ENCODE measurements at places on chromosomes 4 and X. TPM values are rescaled to one million over a fixed set of nuclear protein-coding genes. Genes with fewer than 3 reads are reported as not detected.
A peak's percentile ranks its signal among the peaks of the same experiment; 100 is the strongest.

GRCh38 chr4:79662651-79663050 is 254.6 kb upstream of the GK2 start:
- H3K27ac ChIP-seq, result no peak overlapping the region
- H3K27me3 ChIP-seq, result no peaks in the 10 kb centered on the region
- H3K36me3 ChIP-seq, result no peaks in the 10 kb centered on the region
- H3K4me3 ChIP-seq, result no peak overlapping the region

DNA sequence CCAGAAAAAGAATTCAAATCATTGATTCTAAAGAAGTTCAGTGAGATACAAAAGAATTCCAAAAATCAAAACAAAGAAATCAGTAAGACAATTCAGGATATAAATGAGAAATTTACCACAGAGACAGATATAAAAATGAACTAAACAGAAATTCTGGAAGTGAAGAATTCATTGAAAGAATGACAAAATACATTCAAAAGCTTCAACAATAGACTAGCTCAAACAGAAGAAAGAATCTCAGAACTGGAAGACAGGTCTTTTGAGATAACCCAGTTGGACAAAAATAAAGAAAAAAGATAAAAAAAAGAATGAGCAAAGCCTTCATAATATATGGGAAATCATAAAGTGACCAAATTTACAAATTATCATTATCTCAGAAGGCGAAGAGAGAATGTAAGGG is 41.7 kb downstream of the CD99L2 start:
- H3K4me1 ChIP-seq, result no peaks in the 10 kb centered on the region
- no peaks in the 10 kb centered on the region for H3K36me3 ChIP-seq
- DNase-seq, result no peak

DNA sequence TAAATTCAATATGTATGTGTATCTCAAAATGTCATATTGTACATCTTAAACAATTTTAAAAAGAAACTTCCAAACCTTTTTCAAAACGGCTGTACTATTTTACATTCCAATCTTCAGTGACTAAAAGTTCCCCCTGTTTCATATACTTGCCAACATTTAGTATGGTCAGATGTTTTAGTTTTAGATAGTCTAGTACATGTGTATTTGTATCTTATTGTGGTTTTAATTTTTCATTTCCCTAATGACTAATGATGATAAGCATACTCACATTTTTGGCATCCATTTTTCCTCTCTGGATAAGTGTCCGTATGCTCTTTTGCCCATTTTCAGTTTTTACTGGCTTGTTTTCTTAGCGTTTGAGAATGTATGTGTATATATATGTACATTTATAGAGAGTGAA is 212.2 kb upstream of the MAGEB18 start:
- H3K4me1 ChIP-seq, result no peaks in the 10 kb centered on the region
- H3K4me3 ChIP-seq, result no peak overlapping the region
- H3K27me3 ChIP-seq, result no peaks in the 10 kb centered on the region

DNA sequence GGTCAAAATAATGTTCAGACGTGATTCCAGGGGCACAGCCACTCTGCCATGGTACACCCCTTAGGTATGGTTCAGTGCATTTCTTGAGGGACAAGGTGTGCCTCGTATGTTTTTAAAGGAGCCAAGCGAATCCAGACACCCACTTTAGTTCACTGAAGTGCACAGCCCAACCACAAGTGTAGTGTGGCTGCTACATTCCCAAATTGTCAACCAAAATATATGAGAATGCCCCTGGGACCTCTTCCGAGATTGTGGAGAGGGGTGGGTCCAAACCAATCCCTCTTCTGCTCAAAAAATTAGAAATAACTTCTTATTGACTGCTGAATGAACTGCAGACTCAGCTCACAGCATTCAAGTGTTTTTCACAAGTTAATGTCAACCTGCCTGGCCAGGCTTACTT is 7.4 kb upstream of the BRS3 start:
- no peaks in the 10 kb centered on the region for H3K36me3 ChIP-seq
- no peaks in the 10 kb centered on the region for H3K27me3 ChIP-seq
- no peak overlapping the region for H3K4me3 ChIP-seq
- DNase-seq, result peak; percentile 69
- H3K27ac ChIP-seq, result peak overlapping the region; percentile 65

GRCh38 chrX:19709812-19710518 is 177.4 kb downstream of the SH3KBP1 start:
- DNase-seq, result no peak
- H3K36me3 ChIP-seq, result no peaks in the 10 kb centered on the region

DNA sequence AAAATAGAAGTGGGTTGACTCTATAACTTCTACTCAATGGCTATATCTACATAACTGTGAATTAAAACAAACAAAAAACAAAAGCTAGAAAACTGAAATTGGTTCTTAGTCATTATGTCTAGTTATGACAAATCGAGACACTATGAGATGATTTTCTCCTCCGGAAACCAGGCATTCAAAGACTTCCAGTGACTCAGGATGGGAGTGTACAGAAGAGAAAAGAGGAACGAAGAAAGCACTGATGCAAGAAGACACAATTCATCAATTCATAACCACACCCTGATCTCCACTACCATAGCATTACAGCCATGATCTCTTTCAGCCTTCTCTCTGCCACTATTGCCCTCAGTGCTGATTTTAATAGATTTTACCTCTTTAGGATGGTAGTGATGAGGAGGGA is 253.6 kb downstream of the CBLL2 start:
- no peaks in the 10 kb centered on the region for H3K27me3 ChIP-seq
- H3K4me1 ChIP-seq, result no peaks in the 10 kb centered on the region
- no peaks in the 10 kb centered on the region for H3K36me3 ChIP-seq
- DNase-seq, result no peak
- H3K27ac ChIP-seq, result no peak overlapping the region
- H3K4me3 ChIP-seq, result no peak overlapping the region

DNA sequence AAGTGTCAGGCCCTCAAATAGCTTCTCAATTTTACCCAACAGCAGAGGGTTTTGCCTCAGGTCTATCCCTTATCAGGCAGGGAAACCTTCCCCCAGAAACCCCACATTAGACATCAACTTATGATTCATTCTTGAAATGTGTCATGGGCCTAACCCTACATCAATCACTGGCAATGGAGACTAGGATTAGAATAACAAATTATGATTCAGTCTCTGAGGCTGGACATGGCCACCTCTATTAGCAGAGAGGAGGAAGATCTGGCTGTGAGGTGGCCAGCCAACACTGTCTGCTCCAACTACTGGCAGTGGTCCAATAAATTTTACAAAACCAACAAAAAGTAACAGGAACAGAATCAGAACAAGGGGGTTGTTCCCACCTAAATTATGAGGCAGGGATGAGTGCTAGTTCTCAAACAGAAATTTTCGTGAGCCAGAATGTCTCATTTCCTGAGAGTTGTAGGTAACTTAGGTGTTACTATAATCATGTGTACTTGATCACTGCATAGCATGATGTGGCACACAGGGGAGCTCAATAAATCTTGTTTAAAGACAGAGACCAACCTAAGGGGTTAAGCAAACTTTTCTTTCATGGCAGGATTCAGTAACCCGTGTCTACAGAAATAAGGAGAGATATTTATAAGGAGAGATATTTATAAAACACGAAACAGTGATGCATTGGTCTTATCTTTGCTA is 126.8 kb downstream of the NFKB1 start:
- no peaks in the 10 kb centered on the region for H3K4me1 ChIP-seq
- H3K4me3 ChIP-seq, result no peak overlapping the region
- no peak for DNase-seq
- H3K36me3 ChIP-seq, result peaks cover 8% of the 10 kb centered on the region
- H3K27me3 ChIP-seq, result no peaks in the 10 kb centered on the region
- H3K27ac ChIP-seq, result no peak overlapping the region

GRCh38 chr4:152072906-152073305 is 312.1 kb upstream of the GATB start:
- H3K4me3 ChIP-seq, result no peak overlapping the region
- no peaks in the 10 kb centered on the region for H3K27me3 ChIP-seq
- DNase-seq, result no peak
- H3K36me3 ChIP-seq, result no peaks in the 10 kb centered on the region
- peaks cover 13% of the 10 kb centered on the region for H3K4me1 ChIP-seq

Gene NEUROG2
- total RNA-seq, result not detected

Gene MCUB
- total RNA-seq, result 6.5 TPM

Gene LRAT
- 7.3 TPM for total RNA-seq

Gene PRRG3
- 3.9 TPM for total RNA-seq

Gene TBX22
- 24.3 TPM for total RNA-seq

Gene SHROOM2
- 5.2 TPM for total RNA-seq

Gene FGFBP1
- 0.22 TPM for total RNA-seq

Gene CENPVL2
- not detected for total RNA-seq

Gene CCDC160
- total RNA-seq, result not detected

Data from thyroid gland (tissue), 4 donors.